ENCODE measurements at places on chromosomes 3 and 15. TPM values are rescaled to one million over a fixed set of nuclear protein-coding genes. Genes with fewer than 3 reads are reported as not detected.

ZPLD1 gene
- total RNA-seq: not detected

PP2D1 gene
- not detected for total RNA-seq

CKMT1A gene
- 3.3 TPM for total RNA-seq

PIF1 gene
- total RNA-seq: 16.2 TPM

MYRIP gene
- not detected for total RNA-seq

C2CD4A gene
- not detected for total RNA-seq

KCTD6 gene
- total RNA-seq: 8.7 TPM

SRGAP3 gene
- 0.89 TPM for total RNA-seq
